ENCODE measurements at places on chromosomes 5 and 9.

DNA sequence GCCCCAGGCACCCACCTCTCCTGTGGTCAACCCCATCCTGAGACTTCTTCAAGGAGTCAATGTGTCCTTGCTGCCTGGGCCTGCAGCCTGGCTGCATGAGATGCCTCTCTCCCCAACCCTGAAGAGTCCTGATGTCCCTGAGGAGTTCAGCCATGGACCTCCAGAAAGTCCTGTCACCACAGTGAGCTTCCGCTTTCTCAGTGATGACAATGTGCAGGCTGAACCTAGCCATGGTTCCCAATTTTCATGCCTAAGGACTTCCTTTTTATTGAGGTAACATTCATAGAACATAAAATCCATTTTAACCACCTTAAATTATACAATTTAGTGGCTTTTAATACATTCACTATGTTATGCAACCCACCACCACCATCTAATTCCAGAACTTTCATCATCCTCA is 29.1 kb downstream of the DAP start:
- no peak for DNase-seq

- DNase-seq: no peak
Measured at GRCh38 chr9:113566712-113567071, 103.2 kb downstream of the RGS3 start.

DNA sequence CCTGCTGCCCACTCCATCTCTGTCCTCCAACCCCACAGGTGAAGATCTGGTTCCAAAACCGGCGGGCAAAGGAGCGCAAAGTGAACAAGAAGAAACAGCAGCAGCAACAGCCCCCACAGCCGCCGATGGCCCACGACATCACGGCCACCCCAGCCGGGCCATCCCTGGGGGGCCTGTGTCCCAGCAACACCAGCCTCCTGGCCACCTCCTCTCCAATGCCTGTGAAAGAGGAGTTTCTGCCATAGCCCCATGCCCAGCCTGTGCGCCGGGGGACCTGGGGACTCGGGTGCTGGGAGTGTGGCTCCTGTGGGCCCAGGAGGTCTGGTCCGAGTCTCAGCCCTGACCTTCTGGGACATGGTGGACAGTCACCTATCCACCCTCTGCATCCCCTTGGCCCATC is 6.4 kb upstream of the SLC6A7 start:
- no peak for DNase-seq

GRCh38 chr9:81562231-81563019 is 126.9 kb downstream of the TLE1 start:
- no peak for DNase-seq

DNA sequence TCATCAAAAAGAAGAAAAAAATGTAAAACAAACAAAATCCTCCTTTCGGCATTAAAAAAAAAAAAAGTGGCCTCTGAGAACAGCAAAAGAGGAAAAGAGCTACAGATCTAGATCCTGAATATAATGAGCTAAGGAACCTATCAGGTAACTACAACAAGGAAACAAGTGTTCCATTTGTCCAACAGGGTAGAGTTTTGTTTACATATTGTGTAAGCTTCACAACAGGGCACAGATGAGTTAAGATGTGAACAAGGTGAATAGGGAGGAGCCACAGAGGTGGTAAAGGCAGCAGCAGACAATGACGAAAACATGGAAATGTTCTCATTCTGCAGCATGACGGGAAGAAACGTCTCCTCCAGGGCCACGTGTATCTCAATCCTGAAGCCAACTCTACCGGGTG is 14.4 kb downstream of the ELP1 start:
- DNase-seq: no peak

DNA sequence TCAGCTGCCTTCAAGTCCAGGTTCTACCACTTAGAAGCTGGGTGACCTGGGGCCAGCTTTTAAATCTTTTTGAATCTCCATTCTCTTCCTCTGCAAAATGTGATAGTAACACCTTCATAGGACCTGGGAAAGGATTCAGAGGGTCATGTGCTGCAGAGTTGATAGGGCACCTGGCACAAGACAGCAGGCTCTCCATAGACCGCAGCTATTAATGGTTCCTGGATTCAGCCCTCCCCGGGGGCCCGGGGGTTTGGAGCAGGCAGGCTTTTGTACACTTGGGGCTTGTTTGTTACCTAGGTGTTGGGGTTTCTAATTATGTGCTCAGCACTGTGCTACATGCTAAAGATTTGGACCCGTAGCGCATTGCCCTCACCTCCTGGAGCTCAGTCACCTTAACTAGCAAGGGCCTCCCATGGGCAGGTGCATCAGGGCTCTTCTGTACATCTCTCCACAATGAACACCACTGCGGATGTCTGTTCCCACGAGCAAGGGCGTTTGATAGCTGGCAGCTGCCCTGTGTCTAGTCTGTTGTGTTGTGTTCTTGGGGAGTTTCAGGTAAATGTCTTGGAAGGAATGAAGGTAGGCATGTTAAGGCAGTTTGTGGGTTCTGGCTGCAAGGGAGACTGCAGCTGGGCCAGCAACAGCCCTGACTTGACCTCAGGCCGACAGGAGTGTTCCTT is 12.1 kb downstream of the PRRC2B start:
- DNase-seq: no peak

GRCh38 chr5:170112876-170113521 is 7.3 kb downstream of the FOXI1 start:
- DNase-seq: no peak

GRCh38 chr9:19918630-19919029 is 129.8 kb upstream of the SLC24A2 start:
- no peak for DNase-seq

- no peak for DNase-seq
Measured at GRCh38 chr9:3576328-3576727, 50.5 kb upstream of the RFX3 start.

DNA sequence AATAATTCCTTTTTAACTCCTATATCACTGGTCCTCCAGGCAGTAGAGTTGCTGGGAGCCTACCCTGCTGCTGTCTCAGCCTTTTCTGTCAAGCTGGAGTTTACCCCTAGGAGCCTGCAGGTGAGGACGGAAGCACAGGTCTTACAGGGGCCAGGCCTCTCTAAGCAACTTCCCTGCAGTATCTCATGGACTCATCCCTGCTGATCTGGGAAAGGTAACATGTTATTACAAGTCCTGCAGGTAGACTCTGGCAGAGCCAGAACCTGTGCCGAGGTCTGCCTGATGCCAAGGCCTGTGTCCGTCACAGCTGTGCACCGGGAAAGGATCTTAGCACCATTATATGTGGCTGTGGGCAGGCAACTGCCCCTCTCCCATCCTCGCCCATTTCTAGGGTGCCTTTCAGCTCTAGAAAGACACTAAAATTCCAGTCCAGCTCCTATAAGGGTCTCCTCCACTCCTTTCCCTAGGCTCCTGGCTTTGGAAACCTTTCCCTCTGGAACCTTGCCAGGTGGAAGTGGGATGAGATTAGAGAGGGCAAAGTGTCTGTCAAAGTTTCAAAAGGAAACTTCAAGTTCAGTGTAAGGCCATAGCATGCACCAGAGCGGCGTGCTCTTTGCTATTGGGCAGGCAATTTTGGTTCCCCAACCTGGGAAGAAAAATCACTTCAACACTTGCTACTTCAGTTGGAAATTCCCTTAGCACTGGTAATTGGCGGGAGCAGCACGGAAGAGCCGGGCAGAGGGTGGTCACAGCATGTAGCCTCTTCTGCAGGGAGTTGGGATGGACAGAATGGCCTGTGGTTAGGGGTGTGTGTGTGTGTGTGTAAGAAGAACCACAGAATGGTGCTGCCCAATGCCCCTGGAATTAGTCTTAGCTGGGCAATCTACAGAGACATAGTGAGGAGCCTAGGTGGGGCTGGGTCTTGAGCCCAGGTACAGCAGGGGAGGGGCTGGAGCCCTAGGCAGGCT is 17.5 kb downstream of the TMEM171 start:
- no peak for DNase-seq

- DNase-seq: no peak
Measured at GRCh38 chr5:16178745-16179372, 732 bp downstream of the MARCHF11 start.

DNA sequence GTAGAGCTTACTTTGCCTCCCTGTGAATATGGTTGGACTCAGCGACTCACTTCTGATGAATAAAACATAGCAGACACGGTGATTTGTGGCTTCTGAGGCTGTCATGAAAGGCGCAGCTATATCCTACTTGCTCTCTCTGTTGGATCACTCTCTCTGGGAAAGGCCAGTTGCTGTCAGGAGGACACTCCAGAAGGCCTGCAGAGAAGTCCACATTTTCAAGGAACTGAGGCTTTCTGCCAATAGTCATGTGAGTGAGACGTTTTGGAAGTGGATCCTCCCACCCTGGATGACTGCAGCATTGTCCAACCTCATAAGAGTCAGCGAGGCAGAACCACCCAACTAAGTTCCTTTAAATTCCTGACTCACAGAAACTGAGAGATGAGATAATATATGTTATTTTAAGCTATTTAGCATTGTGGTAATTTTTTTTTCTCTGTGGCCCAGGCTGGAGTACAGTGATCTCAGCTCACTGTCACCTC is 156.0 kb upstream of the MAST4 start:
- DNase-seq: no peak

GRCh38 chr5:8895599-8895998 is 650.3 kb downstream of the SEMA5A start:
- no peak for DNase-seq

GRCh38 chr9:108161503-108161902 is 671.9 kb upstream of the KLF4 start:
- DNase-seq: no peak

- DNase-seq: no peak
Measured at GRCh38 chr9:89642789-89643188, 38.0 kb downstream of the GADD45G start.

- DNase-seq: no peak
Measured at GRCh38 chr5:78482948-78483347, 122.5 kb downstream of the SCAMP1 start.

DNA sequence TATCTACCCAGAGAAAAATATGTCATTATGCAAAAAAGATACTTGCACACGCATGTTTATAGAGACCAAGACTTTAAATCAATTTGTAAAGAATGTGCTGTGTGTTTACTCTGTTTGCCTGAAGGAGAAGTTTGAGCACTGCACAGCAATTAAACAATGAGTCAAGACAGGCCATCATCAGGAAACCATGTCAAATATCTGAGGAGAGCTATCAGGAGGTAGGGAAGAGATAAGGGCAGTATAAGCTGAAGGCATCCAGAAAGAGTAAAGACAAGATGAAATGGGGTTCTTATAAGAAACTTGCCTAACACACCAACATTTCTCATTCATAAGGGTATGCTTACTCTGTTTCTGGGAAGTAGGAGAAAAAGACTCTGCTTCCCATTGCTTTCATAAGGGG is 405.8 kb upstream of the PTGER4 start:
- no peak for DNase-seq

DNA sequence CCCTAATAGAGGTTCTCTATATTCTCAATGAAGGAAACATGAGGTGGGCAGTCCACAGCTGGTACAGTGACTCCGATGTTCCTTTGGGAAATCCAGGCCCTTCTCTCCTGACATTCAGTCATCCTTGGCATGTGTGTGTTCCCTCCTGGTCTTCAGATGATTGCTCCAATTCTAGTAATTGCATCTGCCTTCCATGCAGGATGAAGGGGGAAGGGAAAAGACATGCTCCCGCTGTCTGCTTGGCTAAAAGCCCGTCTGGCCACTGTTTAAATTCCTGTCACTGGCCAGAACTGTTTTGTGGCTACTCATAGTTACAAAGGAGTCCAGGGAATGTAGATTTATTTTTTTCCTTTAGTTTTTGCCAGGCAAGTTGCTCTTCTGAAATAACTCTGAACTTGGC is 65.0 kb downstream of the MAST4 start:
- no peak for DNase-seq

DNA sequence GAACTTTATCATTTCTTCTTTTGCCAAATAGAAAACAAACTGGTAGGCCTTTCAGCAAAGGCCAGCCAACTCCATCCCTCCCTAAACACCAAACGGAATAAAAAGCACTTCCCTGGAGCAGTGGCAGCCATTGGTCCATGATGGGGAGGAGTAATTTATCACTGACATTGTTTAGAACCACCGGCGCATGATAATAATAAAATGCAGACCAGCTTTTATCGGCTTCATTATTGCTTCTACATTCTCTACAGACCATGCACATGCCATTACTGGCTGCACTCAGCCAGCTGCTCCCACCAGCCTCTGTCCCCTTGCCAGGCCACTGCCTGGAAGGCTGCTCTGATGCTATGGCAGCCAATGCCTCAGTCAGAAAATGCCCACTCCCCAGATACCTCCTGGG is 45.9 kb downstream of the ABCA1 start:
- DNase-seq: no peak

DNA sequence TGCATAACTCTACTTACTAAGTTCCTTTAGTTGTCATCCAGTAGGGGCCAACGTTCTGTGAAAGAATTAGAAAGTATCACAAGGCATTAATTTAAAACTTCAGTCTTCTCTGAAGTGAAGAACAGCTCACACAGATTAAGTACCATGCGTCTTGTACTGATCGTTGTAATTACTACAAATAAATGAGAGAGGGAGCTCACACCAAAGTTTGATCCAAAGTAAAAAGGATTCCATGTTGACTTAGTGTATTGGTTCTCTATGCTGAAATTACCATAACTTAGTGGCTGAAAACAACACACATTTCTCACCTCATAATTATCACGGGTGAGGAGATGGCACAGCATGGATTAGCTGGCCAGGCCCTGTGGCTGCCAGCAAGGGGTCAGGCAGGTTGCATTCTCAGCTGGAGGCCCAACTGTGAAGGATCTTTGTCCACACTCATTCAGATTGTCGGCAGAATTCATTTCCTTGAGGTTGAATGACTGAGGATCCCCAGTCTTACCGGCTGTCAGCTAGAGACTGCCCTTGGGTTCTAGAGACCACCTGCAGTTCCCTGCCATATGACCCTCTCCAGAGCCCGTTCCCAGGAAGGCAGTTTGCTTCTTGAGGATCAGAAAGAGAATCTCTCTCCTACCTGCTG is 169.1 kb downstream of the YTHDC2 start:
- no peak for DNase-seq

GRCh38 chr5:98454407-98454806 is 319.1 kb upstream of the RGMB start:
- DNase-seq: no peak

- no peak for DNase-seq
Measured at GRCh38 chr9:14320271-14321181, 6.6 kb upstream of the NFIB start.

- DNase-seq: no peak
Measured at GRCh38 chr9:136229096-136230065, 16.2 kb downstream of the QSOX2 start.

- DNase-seq: no peak
Measured at GRCh38 chr9:112789891-112790774, 39.6 kb downstream of the SNX30 start.

DNA sequence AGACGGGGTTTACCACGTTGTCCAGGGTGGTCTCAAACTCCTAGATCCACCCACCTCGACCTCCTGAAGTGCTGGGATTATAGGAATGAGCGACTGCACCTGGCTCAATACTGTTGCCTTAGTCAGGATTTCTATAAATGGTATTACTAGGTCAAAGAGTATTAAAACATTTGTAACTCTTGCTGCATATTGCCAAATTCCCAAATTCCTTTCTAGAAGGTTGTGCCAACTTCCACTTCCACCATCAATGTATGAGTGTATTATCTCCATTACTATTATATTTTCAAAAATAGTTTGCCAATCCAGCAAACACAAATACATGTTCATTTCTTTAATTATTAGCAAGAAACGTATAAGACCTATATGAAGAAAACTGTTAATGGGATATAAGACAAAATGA is 10.6 kb downstream of the PTGR1 start:
- DNase-seq: no peak

GRCh38 chr5:151750121-151750520 is 8.3 kb downstream of the ATOX1 start:
- no peak for DNase-seq

Measured in NCI-H187 treated with DMSO at 0.1 percent for 48 hours (cell line).